ENCODE measurements at places on chromosomes 2 and 18. TPM values are rescaled to one million over a fixed set of nuclear protein-coding genes. Genes with fewer than 3 reads are reported as not detected.

HRH4 gene
- total RNA-seq, result 0.17 TPM

TUBB6 gene
- 15.9 TPM for total RNA-seq

REEP1 gene
- total RNA-seq, result 0.10 TPM

DYNAP gene
- not detected for total RNA-seq

CELF4 gene
- not detected for total RNA-seq

TFPI gene
- total RNA-seq, result not detected

GAREM1 gene
- 0.15 TPM for total RNA-seq

STEAP3 gene
- 0.05 TPM for total RNA-seq

TTC39C gene
- 64.6 TPM for total RNA-seq

KCNG2 gene
- not detected for total RNA-seq

UGT1A5 gene
- not detected for total RNA-seq

DTNB gene
- total RNA-seq, result 28.9 TPM

GTF3C2 gene
- total RNA-seq, result 70.0 TPM

LHCGR gene
- total RNA-seq, result not detected

FANCL gene
- total RNA-seq, result 12.5 TPM

ATRAID gene
- total RNA-seq, result 77.9 TPM

INO80D gene
- total RNA-seq, result 34.1 TPM

TTC27 gene
- 28.7 TPM for total RNA-seq

REG1B gene
- not detected for total RNA-seq

IL36RN gene
- total RNA-seq, result not detected

CRYBA2 gene
- total RNA-seq, result not detected

GPR45 gene
- total RNA-seq, result not detected

TYMS gene
- total RNA-seq, result 213 TPM

ARHGAP28 gene
- total RNA-seq, result not detected

MYO5B gene
- 0.27 TPM for total RNA-seq

CDCA7 gene
- 81.4 TPM for total RNA-seq

ASPRV1 gene
- 1.1 TPM for total RNA-seq
